Heart left ventricle (tissue), 16 donors: ENCODE measurements at places on chromosomes 3 and 15. TPM values are rescaled to one million over a fixed set of nuclear protein-coding genes. Genes with fewer than 3 reads are reported as not detected.

DNA sequence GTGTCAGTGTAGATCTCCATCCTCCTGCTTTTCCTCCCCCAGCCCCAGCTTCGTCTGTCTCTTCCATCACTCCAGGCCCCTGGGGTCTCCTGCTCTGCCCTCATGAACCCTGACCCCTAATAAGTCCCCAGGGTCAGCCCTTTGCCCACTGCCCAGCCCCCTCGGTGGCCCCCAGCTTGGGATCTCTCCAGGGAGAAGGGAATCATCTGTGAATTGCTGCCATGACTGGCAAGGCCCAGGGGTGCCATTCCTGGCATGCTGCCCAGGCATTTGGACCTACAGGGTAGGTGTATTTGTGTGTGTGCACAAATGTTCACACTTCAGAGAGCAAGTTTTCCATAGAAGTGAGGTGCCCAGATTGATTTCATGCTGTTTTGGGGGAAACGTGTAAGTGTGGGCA lies 5.9 kb upstream of the TBC1D21 start:
- no peak for DNase-seq

DNA sequence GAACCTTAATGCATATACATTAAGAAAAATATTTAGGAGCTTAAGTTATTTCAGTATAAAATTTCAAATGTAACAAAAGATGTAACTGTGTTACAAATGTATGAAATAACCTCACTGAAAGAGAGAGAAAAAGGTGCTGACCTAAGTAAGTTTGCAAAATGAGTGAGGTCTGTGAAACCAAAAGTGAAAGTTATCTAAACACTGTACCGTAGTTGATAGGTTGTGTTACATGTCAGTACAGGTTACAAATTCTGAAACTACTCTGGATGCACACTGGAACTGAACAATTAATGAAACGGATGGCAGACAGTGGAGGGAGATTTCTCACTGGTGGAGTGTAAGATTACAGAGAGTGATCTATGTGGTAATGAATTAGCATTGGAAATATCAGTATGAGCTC lies 420.7 kb downstream of the ZNF385D start:
- DNase-seq: no peak

DNA sequence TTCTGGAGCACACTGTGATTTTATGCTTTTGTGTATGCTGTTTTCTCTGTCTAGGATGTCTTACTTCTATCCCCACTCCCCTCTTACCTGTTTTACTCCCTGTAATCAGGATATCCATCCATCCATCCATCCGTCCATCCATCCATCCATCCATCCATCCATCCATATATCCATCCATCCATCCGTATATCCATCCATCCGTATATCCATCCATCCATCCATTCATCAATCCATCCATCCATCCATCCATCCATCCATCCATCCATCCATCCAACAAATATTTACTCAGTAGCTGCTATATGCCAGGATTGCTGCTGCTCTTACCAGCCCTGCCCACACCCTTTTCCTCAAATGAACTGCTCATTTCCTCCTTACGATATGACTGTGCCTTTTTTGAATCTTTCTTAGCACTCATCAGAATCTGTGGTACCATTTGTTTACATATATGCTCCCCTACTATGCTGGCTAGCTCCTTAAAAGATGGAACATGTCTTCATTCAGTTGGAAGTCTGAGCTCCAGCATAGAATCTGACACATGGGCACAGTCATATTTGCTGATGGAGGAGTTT lies 35.2 kb downstream of the USP13 start:
- no peak for DNase-seq

The SLC12A8 gene
- 0.22 TPM for polyA plus RNA-seq

- DNase-seq: no peak
These were observed 13.3 kb downstream of the TAFA4 start for GRCh38 chr3:68919000-68919399.

DNA sequence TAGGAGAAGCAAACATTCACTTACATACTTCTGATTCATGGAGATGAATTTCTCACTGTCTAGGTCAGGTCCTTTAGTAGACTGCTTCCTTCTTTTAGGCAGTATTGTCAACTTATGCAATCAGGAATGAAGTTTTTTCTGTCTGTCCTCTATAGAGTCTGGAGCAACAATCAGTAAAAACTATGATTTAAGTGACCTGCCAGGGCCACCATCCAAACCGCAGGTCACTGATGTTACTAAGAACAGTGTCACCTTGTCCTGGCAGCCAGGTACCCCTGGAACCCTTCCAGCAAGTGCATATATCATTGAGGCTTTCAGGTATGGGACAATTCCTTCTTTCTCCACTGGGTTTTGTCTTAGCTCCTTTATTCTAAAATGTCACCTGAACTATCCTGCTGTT lies 523.1 kb downstream of the ROBO2 start:
- no peak for DNase-seq

- no peak for DNase-seq
These were observed 19.3 kb downstream of the MYO5C start for GRCh38 chr15:52276256-52276770.

The CFAP91 gene
- polyA plus RNA-seq: 0.21 TPM

- no peak for DNase-seq
These were observed 25.9 kb downstream of the CEMIP start for GRCh38 chr15:80804970-80805495.

DNA sequence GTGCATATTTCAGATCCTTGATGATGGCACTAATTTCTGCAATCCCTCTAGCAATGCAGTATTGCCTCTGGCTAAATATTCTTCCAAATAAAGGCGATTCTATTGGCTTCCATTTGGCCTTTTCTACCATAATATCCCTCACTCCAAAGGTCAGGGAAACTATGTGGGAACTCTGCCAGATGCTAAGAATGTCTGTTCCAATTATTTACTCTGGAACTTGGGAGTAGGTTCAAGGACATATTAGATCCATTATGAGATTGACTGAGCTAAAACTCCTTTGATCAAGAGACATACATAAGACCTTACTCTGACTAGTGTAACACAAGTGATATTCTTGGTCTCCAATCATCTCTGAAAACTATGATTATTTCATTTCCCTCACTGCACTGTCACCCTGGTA lies 674.5 kb upstream of the NECTIN3 start:
- DNase-seq: no peak

GRCh38 chr3:142886940-142887339 lies 1.9 kb downstream of the PCOLCE2 start:
- DNase-seq: no peak

GRCh38 chr3:107413264-107413663 lies 36.0 kb downstream of the CCDC54 start:
- DNase-seq: no peak

The FYTTD1 gene
- 44.9 TPM for polyA plus RNA-seq

The LMAN1L gene
- polyA plus RNA-seq: 5.8 TPM

DNA sequence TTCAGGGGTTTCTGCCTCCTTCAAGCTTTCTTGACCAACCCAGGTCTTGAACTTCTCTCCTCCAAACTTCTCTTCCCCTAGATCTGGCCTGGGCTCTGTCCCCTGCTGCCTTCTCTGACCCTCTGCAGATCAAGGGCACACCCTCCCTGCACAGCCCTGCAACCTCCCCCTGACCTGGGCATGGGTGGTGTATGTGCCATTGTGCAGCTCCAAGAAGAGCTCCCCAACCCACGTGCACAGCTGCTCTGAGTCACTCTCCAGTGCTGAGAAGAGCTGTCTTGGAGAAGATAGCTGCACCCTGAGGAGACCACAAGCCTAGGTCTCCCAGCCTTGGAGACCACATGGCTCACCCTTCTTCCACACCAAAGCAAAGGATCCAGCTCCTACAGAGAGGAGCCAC lies 8.0 kb downstream of the MAN2C1 start:
- no peak for DNase-seq

DNA sequence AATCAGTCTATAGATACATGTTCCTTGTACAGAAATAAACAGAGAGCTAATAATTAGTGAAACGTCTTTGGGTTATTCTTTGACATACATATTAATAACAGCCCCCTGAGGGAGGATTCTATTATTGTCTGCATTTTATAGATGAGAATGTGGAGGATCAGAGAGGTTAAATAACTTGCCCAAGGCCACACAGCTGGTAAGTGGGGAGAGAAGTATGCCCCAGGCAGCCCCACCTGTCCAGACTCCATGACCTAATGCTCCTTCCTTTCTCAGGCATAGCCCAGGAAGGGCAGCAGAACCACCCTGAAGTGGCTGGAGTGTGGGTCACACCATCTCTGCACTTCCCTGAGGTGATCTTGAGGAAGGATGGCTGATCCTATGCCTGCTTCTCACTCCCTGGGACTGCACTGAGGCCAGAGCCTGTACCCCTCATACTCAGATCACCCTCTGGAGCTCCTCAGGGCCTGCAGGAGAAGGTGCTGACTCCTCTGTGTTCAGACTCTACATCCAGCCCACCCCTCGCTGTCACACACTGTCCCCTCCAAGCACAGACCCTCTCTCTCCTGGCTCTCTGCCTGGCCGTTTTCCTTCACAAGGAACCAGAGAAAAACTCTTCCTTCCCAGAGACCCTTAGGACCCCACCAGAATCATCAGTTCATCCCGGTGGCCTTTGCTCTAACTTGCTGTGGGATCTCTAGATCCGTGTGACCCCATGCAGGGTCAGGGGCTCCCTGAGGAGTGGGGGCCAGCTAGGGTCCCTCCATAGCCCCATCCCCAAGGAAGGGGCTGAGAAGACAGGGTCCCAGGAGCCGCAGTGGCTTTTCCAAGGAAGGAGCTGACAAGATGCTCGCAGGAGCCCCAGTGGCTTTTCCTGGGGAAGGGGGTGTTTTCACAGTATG lies 4.4 kb upstream of the HHATL start:
- peak; percentile 2 for DNase-seq

DNA sequence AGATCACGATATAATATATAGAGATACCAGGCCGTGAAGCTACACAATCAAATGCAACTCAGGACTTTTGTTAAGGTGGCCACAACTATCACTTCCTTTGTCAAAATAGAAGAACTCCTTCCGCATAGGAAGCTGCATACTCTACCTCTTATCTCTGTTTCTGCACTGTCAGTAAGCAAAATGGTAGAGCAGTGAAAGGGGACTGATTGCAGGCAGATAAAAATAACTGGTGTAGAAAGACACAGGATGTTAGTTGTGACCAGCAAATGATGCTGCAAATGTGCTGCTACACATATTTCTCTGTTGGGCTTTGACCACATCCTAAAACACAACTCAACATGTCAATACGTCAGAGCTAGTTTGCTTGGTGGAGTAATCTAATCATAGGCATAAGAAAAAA lies 16.3 kb upstream of the TRAT1 start:
- DNase-seq: no peak

DNA sequence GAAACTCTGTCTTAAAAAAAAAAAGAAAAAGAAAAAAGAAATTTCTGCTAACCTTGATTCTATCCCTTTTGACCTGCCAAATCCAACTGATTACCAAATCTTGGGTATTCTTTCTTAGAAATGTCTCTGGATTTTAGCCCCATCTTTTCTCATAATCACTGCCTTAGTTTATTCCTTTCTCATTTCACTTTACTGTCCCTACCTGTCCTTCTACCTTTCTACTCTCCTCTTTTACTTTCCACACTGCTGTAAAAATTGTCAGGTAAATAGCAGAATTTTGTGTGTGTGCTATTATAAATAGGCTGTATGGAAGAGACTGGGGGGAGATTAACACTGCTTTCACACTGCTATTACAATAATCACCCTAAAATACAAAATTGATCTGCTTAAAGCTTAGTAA lies 16.7 kb downstream of the PIK3CA start:
- no peak for DNase-seq
